ENCODE measurements at places on chromosomes 1 and 21.

- no peak for DNase-seq
Observed at GRCh38 chr1:151003180-151003579, 3.5 kb downstream of the MINDY1 start.

GRCh38 chr1:43763497-43763973, 56.2 kb downstream of the ST3GAL3 start:
- peak; percentile 25 for DNase-seq

DNA sequence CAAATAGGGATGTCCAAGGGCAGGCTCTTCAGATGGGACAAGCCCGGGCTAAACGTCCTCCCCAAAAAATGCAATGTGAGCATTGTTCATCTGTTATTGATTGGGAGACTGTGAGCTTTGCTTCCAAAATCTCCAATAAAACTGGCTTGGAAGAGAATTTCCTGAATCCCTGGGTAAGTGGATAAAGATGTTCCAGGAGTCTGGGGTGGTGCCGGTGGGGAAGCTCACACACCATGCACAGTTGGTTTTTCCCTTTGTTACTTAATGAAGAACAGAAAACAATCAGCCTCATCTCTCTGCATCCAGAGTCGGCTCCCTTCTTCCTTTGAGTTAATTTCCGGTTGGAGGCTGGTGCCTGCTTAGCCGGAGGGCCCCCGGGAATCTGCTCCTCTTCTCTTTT, 72.1 kb upstream of the ZBTB40 start:
- no peak for DNase-seq

- no peak for DNase-seq
Observed at GRCh38 chr1:168134132-168134531, 2.6 kb downstream of the GPR161 start.

- DNase-seq = no peak
Observed at GRCh38 chr1:211829343-211830054, 1.1 kb downstream of the LPGAT1 start.

DNA sequence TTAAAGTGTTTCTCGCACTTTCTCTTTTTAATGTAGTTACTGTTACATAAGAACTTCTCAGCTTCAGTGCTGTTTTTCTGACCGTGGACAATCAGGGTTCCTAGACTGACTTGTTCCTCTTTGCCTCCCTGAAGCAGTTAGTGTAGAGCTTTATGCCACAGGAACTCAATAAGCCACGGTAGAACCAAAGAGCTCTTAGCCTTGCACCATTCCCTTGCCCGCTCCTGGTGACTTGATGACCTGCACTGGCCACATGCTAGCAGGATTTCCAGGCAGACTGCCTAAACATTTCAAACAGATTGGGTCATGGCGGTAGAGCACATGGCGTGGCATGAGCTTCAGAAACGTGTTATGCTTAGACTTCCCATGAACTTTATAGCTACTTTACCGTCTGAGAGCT, 18.8 kb upstream of the FASLG start:
- no peak for DNase-seq

- peak; percentile 54 for DNase-seq
Observed at GRCh38 chr1:244322791-244323521, 128.8 kb downstream of the ADSS2 start.

DNA sequence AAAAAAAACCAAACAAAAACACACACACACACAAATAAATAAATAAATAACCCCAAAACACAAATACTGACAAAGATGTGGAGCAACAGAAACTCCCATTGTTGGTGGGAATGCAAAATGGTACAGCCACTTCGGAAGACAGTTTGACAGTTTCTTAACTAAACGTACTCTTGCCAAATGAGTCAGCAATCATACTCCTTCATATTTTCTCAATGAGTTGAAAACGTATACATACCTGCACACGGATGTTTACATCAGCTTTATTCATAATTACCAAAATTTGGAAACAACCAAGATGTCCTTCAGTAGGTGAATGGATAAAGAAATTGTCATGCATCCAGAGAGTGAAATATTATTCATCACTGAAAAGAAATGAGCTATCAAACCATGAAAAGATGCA, 23.5 kb downstream of the ASAP3 start:
- no peak for DNase-seq

- DNase-seq = no peak
Observed at GRCh38 chr1:100629391-100629790, 90.2 kb upstream of the VCAM1 start.

GRCh38 chr21:36454706-36455105, 25.2 kb downstream of the CLDN14 start:
- DNase-seq = no peak

DNA sequence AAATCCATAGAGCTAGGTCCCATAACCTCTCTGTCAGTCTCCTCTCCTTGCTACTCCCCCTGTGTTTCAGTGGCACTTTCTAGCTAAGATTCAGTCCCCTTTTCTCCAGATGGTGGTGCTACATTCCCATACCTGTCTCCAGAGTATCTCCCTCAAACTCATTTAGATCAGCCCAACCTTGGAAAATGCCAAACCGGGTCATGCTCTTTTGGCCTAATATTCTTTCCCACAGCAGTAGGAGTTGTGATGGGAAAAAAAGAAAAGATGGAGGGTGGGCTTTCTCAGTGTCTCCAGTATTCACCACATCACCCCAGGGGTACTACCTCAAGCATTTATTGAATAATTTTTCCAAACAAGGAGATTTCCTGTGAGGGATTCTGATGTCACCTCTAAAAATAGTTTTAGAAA, 3.2 kb upstream of the RXFP4 start:
- DNase-seq = no peak

DNA sequence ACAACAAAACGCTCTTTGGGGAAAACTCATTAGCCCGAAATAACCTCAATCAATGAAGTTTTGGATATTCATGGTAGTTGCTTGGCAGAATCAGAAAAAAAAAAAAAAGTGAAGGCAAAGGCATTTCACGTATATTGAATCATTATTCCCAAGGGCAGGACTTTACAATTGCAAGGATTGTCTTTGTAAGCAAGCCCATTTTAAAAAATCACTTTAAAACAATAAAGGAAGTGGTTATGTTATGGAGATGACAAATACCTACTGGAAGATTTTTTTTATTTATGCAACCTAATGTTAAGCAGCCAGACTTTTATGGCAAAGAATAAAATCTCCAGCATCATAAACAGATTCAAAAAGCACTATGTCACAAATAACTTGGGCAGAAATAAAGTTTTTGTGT, 9.3 kb downstream of the GJB4 start:
- no peak for DNase-seq

GRCh38 chr1:219085988-219086387, 87.7 kb upstream of the LYPLAL1 start:
- DNase-seq = no peak

DNA sequence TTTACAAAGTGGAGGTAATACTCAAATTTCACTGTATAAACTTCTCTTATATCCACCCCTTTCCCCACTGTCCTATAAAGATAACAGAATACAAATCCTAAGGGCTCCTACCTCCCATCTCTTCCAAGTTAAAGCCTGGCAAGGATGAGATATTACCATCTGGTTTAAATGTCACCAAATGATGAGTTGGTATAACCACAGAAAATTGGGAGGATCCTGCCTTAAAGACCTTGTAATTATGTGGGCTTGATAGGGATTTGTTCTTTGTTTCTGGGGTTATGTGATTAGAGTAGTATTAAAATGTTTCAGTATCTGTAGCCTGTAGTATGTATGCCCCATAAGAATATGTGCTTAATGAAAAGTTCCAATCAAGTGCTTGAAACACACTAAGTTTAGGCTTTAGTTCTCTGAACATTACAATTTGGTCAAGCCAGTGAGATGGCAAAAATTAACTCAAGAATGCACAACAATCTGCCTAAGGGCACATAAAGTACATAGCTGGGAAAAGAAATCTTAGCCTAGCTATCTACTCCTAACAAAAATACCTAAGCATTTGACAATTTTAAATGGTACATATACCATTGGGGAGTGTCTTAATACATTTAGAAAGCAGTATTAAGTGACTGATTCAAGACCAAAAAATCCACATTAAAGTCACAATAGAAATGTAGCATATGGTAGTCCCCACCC, 14.0 kb downstream of the KDM5B start:
- DNase-seq = no peak

- no peak for DNase-seq
Observed at GRCh38 chr1:214378492-214378891, 97.5 kb downstream of the SMYD2 start.

GRCh38 chr21:15631342-15631741, 98.4 kb upstream of the USP25 start:
- DNase-seq = no peak

GRCh38 chr1:53180226-53180625, 16.4 kb upstream of the CPT2 start:
- DNase-seq = no peak

GRCh38 chr1:11918799-11919519, 7.3 kb downstream of the KIAA2013 start:
- no peak for DNase-seq

DNA sequence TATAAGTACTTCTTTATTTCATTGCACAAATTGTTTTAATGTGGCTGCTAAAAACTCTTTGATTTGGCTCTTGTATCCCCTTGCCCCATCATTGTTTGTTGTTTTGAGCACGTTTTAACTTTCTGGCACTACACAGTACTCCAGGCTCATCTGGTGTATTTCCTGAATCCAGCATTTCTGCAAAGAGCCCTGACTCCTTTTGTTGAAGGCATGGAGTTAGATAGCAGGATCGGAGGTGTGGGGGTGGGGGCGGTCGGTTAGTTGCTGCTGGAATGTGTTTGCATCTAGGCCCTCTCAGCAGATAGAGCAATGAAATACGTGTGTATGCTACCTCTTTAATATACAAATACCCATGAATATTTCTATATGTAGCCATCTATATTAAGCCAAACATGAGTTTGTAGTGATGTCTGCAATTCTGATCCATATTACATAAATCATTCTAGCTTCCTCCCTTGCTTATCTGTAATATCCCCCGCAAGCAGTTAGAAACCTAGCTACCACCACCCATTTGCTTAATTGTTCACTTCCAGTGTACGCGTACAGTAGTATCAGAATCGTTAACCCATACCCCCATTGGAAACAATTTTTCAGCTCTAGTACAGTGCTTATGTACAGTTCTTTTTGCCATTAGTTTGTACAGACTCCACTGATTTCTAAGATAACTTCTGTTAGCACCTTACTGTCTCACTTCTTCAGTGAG, 106.0 kb downstream of the NOS1AP start:
- DNase-seq = no peak

Data from activated CD4-positive, alpha-beta T cell treated with anti-CD3 and anti-CD28 coated beads for 4 hours (primary cell).